Activated CD4-positive, alpha-beta T cell treated with anti-CD3 and anti-CD28 coated beads, Interleukin-2, Interleukin-6, amounts not matched to agents 100 ng/mL and 50 ng/mL, durations not matched to agents 16 hours and 8 hours (primary cell): ENCODE measurements at places on chromosomes 12 and 14.

DNA sequence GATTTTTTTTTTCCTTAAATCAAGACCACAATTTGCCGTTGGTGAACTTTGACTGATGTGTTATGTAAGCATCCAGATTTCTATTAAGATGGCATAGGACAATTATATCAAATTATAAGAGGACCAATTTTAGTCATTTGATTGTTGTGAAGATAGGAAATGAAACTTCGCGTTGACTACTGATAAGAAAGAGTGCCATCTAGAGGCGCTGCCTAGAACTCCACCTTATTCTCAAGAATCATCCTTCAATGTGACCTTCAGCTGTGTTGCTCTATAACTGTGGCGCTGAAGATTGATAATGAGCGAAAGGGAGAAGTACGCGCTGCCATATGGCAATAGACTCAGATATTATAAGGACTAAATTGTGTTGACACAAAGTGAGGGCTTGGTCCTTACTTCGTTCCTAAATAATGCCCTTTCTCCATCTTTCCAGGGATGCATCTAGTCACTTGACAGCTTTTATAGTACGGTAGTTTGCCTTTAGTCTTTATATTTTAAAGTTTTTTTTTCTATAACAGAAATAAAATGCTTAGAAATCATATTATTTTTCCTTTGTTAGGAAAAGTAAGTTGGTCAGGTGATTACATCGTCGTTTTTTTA, 350.8 kb upstream of the STXBP6 start:
- peak; percentile 54 for DNase-seq

GRCh38 chr14:57845802-57846531, 19.9 kb downstream of the SLC35F4 start:
- no peak for DNase-seq

GRCh38 chr12:6281081-6281809, 29.2 kb upstream of the PLEKHG6 start:
- no peak for DNase-seq

GRCh38 chr12:68081561-68081960, 78.0 kb downstream of the IFNG start:
- DNase-seq, result peak; percentile 33

- DNase-seq, result no peak
These were observed 197.5 kb downstream of the NOVA1 start for GRCh38 chr14:26400373-26400772.

DNA sequence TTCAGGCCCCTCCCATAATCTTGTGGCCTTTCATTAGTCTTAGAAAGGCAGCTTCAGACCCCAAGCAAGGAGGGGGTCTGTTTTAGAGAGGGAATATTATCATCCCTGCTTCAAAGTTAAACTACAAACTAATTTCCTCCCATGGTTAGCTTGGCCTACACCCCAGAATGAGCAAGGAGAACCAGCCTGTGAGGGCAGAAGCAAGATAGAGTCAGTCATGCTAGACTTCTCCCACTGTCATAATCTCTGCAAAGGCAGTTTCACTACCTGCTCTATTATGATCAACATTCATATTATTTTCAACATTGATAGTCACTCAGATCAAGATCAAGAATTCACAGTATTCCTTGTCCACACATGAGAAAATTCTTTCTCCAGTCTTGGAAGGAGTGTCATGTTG, 105.1 kb downstream of the GXYLT1 start:
- no peak for DNase-seq

DNA sequence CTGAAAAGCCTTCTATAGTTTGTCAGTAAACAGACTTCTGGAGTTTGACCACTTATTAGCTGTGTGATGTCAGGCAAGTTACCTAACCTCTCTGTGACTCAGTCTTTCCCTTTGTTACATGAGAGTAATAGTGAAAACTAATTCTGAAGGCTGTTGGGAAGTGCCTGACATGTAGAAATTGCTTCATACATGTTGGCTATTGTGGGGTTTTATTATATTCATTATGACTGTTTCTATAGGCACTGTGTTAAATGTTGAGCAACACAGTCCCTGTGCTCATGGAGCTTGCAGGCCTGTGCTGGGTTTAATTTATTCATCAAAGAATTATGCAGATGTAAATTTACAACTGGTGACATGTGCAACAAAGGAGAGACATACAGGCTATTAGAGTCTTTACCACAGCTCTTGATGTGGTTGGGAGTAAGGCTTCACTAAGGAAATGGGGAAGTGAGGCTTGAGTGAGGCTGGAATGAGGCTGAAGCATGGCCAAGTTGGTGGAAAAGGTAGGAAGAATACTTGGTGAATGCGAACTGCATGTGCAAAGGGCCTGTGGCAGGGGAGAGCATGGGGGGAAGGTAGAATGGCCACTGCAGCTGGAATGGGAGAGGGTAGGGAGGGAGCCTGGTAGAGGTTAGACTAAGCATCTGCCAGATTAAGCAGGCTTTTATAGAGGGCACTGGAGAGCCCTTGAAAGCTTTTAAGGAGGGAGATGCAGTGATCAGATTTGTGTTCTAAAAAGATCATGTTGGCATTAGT, 236.4 kb upstream of the CRY1 start:
- DNase-seq, result peak; percentile 61
